AG08395 (cell line): ENCODE measurements at places on chromosomes 2 and 18.

DNA sequence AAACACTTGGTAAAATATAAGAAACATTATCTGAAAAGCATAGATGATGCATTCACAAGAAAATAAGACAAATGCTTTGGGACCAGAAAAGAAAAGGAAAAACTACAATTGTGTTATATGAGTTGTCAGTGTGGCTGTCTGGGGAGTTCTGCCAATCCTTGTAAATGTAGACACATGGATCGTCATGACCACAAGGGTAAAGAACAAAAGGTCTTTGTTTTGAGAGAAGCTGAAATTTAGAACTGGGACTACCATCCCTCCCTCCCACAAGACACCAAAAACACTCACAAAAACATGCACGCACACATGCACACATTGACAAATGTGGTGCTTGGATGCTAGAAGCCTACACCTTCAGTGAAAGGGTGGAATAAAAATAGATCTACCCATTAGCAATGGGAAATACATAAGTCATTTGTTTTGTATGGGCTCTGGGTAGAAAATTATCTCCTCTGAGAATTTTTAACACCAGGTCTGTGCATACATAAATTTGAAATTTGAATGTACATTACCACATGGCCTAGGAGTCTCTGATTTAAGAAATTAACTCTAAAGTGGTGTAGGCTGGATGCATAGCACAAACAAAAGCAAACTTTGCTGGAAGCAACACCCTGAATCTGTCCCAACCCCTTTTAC, 266.2 kb upstream of the SLC39A10 start:
- no peak for DNase-seq

DNA sequence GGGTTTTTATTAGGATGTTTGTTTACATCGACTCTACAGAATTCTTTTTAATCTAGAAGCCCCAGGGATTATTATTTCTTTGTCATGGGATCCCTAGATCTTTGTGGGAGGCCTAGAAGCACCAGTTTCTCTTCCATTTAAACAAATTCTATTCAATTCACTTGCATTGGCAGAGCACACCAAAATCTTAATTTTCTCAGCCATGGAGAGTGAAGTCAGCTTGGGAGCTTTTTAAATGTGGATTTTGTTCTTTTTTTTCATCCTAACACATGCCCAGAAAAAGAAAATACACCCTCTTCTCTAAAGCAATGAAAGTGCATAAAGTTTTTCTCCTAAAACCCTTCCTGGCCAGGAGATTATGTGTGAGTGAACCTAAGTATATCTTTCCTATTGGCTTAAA, 38.5 kb downstream of the CDCA7 start:
- DNase-seq: no peak

GRCh38 chr2:29829841-29830240, 91.5 kb downstream of the ALK start:
- DNase-seq: no peak

- DNase-seq: peak; percentile 17
Measured at GRCh38 chr2:72533765-72534164, 292.1 kb downstream of the EXOC6B start.

GRCh38 chr2:151882786-151883445, 54.7 kb upstream of the ARL5A start:
- no peak for DNase-seq

- peak; percentile 13 for DNase-seq
Measured at GRCh38 chr2:102313025-102313424, 1.7 kb downstream of the IL1RL1 start.

DNA sequence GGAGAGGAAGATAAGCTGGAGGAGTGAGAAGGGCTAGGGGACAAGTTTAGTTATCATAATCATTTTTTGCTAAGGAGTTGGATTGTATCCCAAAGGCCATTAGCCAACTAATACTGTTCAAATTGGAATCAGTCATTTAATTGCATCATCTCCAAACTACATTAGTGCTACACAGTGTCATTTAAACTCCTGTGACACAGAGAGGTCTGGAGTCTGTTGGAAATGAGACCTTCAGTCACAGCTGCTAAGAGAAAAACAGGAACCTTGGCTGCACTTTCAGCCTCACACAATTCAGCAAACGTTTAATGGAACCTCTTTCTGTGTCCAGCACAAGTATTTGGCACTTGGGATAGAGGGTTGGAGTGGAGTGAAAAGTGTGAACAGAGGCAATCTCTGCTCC, 175.5 kb upstream of the MGAT5 start:
- DNase-seq: no peak

- DNase-seq: peak; percentile 23
Measured at GRCh38 chr2:46001741-46002506, 295.3 kb upstream of the EPAS1 start.

GRCh38 chr18:7633171-7633570, 66.1 kb downstream of the PTPRM start:
- DNase-seq: peak; percentile 23

DNA sequence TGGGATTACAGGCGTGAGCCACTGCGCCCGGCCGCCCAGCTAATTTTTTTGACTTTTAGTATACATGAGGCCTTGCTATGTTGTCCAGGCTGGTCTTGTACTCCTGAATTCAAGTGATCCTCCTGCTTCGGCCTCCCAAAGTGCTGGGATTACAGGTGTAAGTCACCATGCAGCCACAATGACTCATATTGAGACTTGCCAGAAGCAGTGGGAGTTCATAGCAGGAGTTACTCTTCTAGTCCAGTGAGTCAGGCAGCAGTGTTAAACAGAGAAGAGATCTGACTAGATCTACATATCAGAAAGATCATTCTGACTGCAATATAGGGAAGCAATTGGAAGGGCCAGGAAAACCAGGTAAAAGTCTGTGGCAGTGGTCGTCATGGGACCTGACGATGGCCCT, 1.5 kb upstream of the FLACC1 start:
- peak; percentile 85 for DNase-seq

DNA sequence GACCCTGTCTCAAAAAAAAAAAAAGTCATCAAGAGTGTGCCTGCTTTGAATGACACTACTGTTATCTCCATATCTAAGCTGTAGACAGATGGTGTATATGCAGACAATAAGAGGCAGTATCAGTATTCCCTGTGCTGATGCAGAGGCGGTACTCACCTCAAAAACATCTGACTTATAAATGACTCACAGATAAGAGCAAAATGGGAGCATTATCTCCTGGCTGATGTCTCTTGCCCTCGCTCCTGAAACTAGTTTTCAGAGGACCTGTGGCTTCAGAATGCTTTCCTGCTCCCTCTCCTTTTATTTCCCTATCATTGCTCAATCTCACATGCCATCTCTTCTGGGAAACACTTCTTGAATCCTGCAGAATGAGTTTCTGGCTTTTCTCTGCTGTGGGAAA, 289.6 kb downstream of the PTPRM start:
- no peak for DNase-seq

DNA sequence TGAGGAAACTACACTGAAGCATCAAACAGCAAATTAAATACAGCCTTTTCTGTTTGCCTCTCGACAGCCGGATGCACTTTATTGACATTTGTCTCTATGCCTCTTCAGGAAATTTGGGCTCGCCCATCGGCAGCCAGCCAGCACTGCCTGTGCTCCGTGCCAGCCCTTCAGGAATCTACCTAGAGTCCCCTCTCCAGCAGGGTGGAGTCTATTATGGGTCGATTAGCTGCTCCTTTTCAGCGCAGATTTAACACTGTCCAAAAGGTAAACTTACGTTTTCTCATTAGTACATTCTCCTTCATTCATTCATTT, 91.5 kb downstream of the MYCN start:
- DNase-seq: no peak

GRCh38 chr2:222930862-222931261, 70.0 kb downstream of the ACSL3 start:
- no peak for DNase-seq

DNA sequence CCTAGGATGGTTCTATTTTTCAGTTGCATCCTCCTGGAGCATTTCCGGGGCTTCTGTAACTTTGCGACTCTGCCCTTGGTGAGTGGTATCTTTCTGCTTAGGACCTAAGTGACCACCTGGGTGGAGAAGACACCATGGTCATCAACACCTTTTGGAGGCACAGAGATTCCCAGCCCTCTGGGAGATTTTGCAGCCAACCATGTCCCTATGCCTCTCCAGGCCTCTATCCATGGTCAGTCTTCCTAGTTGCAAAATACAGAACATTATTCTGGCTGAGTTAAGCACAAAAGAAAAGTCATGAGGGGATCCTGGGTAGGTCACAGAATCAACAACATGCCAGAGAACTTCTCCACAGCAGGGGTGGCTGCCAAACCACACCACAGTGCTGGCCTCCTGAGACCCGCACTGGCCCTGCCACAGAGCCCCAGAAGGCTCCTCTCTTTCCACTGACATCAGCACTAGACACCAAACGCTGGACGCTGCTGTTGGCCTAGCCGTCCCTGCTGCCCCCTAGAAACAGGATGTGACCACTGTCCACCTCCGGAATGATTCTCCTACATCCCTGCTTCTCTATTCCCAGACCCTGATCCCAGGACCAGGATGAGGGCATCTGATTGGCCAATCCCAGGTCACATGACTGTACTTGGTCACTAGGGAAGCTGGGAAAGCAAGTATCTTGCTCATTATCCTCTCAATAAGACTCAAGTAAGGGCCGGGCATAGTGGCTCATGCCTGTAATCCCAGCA, 47.7 kb downstream of the SMAD7 start:
- peak; percentile 60 for DNase-seq
